ENCODE measurements at places on chromosomes 16 and 17.

GRCh38 chr16:58082381-58082780 lies 46.8 kb downstream of the CFAP20 start:
- H3K27me3 ChIP-seq, result no peaks in the 10 kb centered on the region
- DNase-seq, result no peak
- no peaks in the 10 kb centered on the region for H3K36me3 ChIP-seq
- H3K27ac ChIP-seq, result no peak overlapping the region
- no peak overlapping the region for H3K4me3 ChIP-seq

- no peak overlapping the region for H3K27ac ChIP-seq
- H3K4me1 ChIP-seq, result no peaks in the 10 kb centered on the region
- no peaks in the 10 kb centered on the region for H3K27me3 ChIP-seq
- no peak for DNase-seq
- H3K36me3 ChIP-seq, result no peaks in the 10 kb centered on the region
- H3K4me3 ChIP-seq, result no peak overlapping the region
Measured at GRCh38 chr17:77880711-77881450, 77.6 kb upstream of the TNRC6C start.

DNA sequence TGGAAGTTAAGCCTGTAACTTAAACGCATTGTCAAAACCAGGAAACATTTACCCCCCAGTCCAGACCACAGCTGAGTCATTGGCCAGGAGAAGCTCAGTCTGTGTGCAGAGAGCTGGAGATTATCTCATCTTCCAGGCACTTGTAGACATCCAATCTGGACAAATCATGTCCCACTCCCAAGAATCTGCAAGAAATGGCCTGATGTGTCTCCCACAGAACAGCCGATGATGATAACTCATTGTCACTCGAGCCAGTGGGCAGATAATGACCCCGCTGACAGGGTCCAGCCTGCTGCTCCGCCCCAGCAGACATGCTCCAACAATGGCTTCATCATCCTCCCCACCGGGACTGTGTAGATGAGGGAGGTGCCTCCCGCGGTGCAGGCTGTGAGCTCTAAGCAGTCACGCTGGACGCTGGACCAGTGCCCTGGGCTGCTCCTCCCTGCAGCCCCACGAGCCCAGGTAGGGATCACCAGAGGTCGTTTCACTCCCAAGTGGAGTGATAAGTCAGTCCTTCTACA lies 322.5 kb downstream of the C16orf95 start:
- H3K27me3 ChIP-seq, result no peaks in the 10 kb centered on the region
- peak overlapping the region; percentile 49 for H3K27ac ChIP-seq
- no peaks in the 10 kb centered on the region for H3K36me3 ChIP-seq
- peaks cover 20% of the 10 kb centered on the region for H3K4me1 ChIP-seq
- H3K4me3 ChIP-seq, result peak overlapping the region; percentile 12

DNA sequence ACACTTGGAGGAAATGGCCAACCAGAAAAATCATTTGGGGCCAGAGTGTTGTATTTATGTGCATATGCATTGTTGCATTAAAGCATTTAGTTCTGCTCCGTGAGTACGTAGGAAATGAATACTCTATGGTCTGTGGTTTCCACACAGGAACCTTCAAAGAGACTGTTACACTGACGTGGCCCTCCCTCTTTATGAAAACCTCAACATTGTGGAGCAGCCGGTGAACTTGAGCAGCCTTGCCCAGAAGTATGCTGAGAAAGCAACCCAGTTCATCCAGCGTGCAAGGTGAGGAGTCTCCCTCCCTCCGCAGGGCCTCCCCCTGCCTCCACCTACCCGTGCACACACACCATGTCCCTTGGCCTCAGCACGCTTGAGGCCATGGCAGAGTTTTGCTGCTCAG lies 65.2 kb downstream of the ARSG start:
- no peaks in the 10 kb centered on the region for H3K36me3 ChIP-seq
- peak; percentile 74 for DNase-seq
- no peaks in the 10 kb centered on the region for H3K27me3 ChIP-seq
